Right renal pelvis (tissue), 4 donors: ENCODE measurements at places on chromosomes 6 and 20.

DNA sequence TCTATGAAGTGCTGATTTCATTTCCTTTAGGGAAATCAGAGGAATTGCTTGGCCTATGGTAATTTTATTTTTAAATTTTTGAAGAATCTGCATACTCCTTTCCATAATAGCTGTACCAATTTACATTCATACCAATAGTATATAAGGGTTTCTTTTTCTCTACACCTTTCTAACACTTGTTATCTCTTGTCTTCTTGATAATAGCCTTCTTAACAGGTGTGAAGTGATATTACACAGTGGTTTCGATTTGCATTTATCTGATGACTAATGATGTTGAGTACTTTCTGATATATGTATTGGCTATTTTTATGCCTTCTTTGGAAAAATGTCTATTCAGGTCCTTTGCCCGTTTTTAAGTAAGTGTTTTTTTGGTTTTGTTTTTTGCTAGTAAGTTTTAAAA is 40.8 kb downstream of the SMAP1 start:
- DNase-seq, result no peak

- DNase-seq, result no peak
Measured at GRCh38 chr6:97563529-97563928, 280.5 kb upstream of the MMS22L start.

DNA sequence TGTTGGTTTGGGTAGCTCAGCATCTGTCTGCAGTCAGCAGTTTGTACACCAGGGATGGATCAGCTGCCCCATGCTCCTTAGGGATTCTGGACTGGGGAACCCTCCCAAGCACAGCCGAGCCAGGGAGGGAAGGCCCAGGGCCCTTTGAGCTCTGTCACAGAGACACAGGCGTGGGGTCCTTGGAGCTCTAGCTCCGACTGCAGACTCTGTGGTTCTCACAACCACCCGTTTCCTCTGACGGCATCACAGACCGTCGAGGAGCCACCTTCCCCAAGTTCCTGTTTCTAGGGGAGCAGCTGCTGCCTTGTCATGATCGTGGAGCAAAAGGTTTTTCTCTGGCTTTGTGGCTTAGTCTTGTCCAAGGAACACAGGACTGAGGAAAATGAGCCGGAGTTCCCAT is at the start of gene SLA2:
TSS of gene SLA2 (minus strand) at position 199 of the 400 bp plus-strand sequence. CDS start 4,861 bp downstream, outside the sequence.
- no peak for DNase-seq

DNA sequence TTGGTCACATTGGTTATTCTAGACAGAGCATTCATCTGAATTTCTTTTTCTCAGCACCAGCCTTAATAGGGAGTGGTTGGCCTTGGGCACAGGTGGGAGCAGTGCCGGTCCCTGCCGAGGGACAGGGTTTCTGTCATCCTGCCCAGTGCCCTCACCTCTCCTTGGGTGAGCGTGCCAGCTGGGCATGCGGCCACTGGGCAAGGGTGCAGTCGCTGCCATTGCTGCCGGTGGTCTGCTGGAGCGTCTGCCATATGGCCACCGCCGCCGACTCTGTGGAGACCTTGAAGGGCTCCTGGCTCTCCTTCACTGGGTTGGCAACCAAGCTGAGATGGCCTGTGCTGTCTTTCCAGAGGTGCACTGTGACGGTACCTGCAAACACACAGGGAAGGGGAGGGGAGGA is 16.4 kb upstream of the UQCC2 start:
- no peak for DNase-seq

GRCh38 chr20:42186337-42186736 is 568.2 kb upstream of the CHD6 start:
- no peak for DNase-seq

DNA sequence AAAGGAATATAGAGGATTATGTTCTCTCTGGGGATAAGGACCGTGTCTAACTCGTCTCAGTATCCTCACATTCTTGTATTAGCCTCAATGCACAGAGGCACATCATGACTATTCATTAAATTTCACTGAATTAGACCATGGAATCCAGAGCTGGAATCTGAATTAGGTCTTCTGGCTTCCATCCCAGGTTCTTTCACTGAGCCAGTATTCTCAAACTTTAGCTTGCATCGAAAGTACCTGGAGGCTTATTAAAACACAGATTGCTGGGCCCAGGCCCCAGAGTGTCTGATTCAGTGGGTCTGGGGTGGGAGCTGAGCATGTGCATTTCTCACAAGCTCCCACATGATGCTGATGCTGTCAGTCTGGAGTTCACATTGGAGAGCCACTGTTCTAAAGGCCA is 142.0 kb downstream of the UST start:
- DNase-seq, result no peak

DNA sequence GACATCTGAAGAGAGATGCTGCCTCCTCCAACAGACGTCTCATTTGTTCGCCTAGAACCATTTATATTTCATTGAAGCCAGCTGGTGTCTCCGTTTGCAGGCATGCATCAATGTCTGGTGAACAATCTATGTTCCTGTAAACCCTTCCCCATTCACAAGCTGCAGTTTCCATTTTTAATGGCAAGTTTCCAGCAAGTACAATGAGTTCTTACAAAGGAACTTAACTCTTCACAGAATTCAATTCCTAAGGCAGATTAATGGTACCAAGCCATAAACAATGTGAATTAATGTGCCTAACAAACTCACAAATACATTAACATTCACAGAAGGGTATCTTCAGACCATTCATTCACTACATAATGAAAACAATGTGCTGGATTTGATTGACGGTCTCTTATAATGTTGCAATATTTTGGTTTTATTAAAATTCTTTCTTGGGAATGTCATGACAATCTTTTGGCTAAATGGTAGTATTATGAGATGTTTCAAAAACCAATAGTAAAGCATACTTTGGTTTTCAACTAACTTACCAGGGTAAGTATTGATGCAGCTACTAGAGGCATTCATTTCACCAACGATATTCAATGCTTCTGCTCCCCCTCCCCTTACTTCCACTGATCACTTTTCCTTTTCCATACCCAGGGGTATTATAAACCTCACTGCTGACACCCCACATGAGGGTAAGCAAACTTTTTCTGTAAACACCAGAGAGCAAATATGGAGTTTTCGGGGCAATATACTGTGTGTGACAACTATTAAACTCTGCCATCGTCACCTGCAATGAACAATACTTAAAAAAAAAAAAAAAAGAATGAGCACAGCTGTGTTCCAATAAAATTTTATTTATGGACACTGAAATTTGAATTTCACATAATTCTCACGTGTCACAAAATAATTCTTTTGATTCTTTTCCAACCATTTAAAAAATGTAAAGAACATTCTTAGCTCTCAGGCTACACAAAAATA is 4.2 kb downstream of the AKIRIN2 start:
- DNase-seq, result peak; percentile 68

DNA sequence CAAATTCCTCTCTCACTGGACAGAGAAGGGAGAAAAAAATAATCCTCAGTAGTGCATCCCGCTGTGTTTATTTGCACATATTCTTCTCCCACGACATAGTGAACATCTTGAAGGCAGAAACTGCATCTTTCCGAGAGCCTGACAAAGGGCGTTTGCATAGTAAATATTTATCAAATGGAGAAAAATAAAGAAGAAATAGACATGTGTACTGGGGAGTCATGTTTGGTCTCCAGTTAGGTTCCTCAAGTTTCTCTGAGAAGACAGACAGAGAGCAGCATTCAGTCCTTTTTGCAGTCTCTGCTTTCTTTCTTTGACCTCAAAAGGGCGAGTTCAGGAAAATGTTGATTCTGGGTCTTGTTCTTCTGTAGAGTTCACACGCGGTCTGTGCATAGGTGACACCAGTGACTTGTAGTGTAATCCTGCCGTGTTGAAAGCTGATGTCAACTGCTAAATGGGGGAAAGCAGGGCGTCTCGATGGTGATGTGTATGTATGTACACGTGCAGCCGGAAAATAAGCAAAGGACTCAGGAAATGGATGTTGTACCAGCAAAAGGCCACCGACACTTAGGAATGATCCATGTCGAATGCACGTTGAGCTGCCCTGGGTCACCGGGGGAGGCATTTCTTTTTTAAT is 285.6 kb downstream of the ZNF217 start:
- DNase-seq, result no peak

- DNase-seq, result no peak
Measured at GRCh38 chr6:7060769-7061516, 46.8 kb upstream of the RREB1 start.

GRCh38 chr6:12483712-12484111 is 193.6 kb downstream of the EDN1 start:
- DNase-seq, result no peak

DNA sequence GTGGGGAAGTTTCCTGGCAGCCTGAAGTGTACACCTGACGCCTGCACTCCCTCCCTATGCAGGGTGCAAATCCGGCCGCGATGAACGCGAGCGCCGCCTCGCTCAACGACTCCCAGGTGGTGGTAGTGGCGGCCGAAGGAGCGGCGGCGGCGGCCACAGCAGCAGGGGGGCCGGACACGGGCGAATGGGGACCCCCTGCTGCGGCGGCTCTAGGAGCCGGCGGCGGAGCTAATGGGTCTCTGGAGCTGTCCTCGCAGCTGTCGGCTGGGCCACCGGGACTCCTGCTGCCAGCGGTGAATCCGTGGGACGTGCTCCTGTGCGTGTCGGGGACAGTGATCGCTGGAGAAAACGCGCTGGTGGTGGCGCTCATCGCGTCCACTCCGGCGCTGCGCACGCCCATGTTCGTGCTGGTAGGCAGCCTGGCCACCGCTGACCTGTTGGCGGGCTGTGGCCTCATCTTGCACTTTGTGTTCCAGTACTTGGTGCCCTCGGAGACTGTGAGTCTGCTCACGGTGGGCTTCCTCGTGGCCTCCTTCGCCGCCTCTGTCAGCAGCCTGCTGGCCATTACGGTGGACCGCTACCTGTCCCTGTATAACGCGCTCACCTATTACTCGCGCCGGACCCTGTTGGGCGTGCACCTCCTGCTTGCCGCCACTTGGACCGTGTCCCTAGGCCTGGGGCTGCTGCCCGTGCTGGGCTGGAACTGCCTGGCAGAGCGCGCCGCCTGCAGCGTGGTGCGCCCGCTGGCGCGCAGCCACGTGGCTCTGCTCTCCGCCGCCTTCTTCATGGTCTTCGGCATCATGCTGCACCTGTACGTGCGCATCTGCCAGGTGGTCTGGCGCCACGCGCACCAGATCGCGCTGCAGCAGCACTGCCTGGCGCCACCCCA is 1.2 kb downstream of the GPR6 start:
- no peak for DNase-seq

DNA sequence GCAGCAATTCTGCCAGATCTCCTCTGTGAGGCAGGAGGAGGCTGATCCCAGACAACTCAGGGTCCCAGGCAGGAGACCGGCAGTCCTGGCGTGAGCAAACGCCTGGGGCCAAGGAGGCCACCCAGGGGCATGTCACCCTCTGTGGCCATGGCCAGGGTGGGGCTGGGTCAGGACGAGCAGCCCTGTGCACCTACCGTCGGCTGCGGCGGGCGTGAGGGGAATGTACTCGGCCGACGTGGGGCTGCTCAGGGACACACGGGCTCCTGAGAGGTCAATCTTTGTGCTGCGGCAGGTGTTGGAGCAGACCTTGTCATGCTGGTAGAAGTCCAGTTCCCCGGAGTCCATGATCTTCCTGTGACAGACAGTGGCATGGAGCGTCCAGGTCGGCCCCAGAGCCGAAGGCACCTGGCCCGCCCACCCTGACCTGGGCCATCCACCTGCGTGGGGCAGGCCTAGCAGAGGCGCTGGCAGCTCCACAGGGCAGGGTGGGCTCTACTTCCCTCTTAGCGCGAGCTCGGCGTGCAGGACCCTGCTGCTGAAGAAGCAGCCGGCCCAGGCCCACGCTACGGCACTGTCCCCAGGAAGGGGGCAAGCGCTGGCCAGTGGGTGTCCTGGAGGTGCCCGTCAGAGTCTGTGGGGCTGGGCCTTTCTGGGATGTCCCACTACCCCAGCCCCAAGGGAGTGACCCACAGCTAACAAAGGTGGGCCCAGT is 21.5 kb upstream of the HELZ2 start:
- DNase-seq, result no peak

GRCh38 chr20:12113468-12114371 is 196.0 kb downstream of the BTBD3 start:
- no peak for DNase-seq

DNA sequence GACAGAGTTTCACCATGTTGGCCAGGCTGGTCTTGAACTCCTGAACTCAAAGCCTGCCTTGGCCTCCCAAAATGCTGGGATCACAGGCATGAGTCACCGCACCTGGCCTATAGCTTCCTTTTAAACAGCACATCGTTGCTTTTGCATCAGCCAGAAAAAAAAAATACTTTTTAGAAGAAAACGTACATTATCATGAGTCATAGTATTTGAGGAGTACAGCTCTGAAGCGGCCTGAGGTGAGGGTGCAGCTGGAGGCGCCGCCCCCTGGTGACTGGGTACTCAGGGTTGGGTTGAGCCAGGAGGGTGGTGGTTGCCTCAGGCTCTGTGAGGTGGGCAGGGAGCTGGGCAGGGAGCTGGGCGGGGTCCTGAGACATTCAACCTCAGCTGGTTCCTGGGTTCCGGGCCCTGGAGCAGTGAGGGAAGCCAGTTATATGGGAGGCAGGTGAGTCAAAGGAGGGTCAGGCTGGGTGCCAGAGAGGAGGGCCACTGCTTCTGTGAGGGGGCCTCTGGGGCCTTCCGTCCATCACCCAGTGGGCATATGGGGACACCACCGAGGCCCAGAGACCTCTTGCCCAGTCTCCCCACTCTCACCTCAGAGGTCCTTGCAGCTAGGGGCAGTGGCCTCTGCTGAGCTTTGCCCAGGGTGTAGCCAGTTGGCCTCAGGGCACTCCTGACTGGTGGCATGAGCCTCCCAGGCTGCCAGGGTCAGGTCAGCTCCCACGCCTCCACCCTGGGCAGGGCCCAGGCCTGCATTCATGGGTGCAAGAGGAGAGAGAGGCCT is 11.7 kb upstream of the ID1 start:
- no peak for DNase-seq

DNA sequence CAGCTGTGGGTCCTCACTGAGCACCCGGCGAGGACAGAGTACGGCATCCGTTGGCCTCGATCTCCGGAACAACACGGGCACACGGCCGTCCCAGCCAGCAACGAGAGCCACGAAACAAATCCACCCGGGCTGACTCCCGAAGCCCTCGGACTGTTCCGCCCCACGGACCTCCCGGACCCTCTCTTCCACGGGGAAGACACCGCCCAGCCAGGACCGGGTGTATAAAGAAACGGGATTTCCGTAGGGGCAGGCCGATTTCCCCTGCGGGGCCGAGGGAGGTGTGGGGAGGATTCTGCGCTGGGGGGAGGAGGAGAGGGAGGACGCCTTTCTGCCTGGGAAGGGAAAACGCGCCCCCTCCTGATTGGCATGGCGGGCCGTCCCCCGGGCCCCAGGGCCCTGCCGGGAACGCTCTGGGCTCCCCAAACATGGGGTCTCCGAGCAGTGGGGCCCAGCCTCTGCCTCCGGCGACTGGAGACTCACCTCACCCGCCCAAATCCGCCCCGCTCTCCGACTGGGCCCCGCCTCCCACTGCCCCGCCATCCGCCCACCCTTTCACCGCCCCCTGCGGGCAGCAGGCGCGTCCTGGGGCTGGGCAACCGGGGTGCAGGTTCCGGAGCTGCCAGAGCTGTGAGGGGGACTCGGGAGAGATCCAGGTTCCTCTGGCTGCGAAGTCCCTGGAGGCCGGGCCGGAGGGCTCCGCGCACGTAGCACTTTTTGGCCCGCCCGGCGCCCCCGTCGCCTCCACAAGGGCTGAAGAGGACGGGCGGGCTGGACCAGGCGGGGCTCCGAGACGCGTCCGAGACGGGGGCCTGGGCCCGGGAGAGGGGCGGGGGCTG is 679 bp upstream of the PPDPF start:
- no peak for DNase-seq
